ENCODE measurements at places on chromosomes 5 and 9.

GRCh38 chr5:173310861-173311785 is 17.1 kb downstream of the STC2 start:
- no peak overlapping the region for H3K4me3 ChIP-seq
- peaks cover 3% of the 10 kb centered on the region for H3K4me1 ChIP-seq
- DNase-seq = no peak
- H3K27ac ChIP-seq = no peak overlapping the region

DNA sequence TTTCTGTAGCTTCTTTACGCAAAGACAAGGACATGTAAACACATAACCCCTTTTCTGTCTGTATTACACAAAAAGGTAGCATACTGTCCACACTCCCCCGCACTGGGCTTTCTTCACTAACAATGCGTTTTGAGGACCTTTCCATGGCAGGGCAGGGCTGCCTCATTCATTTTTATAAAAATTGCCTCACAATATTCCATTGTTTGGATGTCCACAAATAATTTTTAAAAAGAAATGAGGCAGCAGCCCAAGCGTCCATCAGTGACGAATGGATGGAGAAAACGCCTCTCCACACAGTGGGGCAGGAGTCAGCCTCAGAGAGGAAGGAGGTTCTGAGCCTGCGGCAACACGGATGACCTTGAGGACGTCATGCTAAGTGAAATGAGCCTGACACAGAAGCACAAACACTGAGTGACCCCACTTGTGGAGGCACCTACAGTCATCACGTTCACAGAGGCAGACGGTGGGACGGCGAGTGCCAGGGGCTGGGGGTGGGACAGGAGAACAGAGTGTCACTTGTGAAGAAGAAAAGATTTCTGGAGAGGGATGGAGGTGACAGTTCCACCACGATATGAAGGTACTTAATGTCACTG is 67.8 kb downstream of the RASGEF1C start:
- H3K27me3 ChIP-seq = no peaks in the 10 kb centered on the region
- H3K4me1 ChIP-seq = no peaks in the 10 kb centered on the region
- no peak for DNase-seq
- H3K36me3 ChIP-seq = no peaks in the 10 kb centered on the region
- H3K4me3 ChIP-seq = no peak overlapping the region

DNA sequence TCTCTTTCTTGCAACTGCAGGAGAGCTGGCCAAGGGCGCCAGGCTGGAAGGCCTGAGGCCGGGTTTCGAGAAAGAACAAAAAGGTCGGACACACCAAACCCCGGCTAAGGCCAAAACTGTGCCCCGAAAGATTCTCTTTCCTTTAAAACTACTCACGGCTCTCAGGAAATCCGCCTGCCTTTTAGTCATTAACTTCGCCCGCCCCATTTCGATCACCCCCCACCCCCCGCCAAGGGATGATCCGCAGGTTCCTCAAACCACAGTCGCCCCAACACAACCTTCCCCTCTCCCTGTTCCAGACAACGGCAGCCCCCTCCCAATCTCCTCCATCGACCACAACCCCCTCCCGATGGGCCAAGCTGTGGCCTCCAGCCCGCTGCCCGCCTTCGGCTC is 536 bp downstream of the FEM1C start:
- H3K4me3 ChIP-seq = peak overlapping the region; percentile 73
- peak overlapping the region; percentile 95 for H3K27ac ChIP-seq
- H3K4me1 ChIP-seq = peaks cover 27% of the 10 kb centered on the region
- H3K36me3 ChIP-seq = no peaks in the 10 kb centered on the region

- peak within 1 kb of the TSS; percentile 50 for H3K4me3 ChIP-seq
- no peak within 1 kb of the TSS for H3K27ac ChIP-seq
- DNase-seq = peak; percentile 26
- H3K4me1 ChIP-seq = no peaks in the 10 kb centered on the region
- H3K27me3 ChIP-seq = no peaks in the 10 kb centered on the region
Measured at GRCh38 chr9:100472788-100473275, at the start of gene TMEFF1. Gene TMEFF1 (plus strand): TSS chr9:100473149. CDS start chr9:100473545, 396 bp downstream.

DNA sequence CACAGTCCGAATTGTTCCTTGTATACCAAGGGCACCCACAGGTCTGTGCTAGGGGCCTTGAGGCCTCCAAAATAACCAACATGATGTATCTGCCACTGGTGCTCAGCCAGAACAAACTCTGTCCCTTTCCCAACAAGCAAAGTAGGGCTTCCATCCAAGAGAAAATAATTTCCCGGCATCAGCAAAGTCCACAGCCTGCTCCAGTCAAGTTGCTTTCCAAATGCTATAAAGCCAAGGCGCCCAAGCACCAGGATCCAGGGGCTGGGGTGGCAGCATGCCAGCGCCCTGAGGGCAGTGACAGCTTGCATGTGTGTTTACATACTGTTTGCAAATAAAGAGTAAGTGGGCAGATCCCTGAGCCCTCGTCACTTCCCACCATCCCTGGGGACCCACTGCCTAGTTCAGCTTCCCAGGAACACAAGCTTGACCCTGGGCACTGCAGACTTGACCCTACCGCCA is 155.9 kb downstream of the ERCC6L2 start:
- H3K36me3 ChIP-seq = no peaks in the 10 kb centered on the region
- H3K4me1 ChIP-seq = peaks cover 14% of the 10 kb centered on the region
- H3K27me3 ChIP-seq = no peaks in the 10 kb centered on the region
- no peak overlapping the region for H3K4me3 ChIP-seq
- peak overlapping the region; percentile 35 for H3K27ac ChIP-seq

Data from pancreas (tissue), 10 donors.